ENCODE measurements at places on chromosomes 4 and X.

DNA sequence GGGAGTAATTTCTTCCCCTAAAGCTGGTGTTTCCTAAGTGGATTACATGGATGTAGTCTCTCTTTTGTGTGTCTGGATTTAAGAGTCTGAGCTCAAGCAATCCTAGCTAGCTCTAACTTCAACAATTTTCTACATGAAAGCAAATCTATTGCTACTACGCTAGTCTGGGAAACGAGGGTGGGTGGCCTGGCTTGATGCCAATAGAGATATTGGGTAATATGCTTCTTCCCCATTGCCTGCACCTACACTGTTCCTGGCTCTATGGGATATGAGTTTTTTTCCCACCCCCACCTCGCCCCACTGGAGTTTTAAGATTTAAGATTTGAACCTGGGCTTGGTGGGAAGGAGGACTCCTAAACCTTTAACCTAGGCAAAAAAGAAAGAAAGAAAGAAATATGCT lies 158.8 kb downstream of the RBM46 start:
- no peak for DNase-seq

DNA sequence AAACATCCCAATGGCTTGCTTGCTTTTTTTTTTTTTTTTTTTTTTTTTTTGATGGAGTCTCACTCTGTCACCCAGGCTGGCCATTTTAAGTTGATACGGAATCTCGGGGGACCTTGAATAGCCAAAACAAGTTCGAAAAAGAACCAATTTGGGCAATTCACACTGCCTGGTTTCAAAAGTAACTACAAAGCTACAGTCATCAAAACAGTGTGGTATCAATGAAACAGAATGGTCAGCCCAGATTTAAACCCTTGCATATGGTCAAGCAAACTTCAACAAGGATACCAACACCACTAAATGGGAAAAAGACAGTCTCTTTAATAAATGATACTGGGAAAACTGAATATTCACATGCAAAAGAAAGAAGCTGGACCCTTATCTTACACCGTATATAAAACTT lies 41.8 kb downstream of the BRCC3 start:
- no peak for DNase-seq

- DNase-seq: no peak
These were observed 122.5 kb downstream of the UCHL1 start for GRCh38 chr4:41379230-41379629.

GRCh38 chrX:150688911-150689451 lies 4.2 kb upstream of the MTMR1 start:
- DNase-seq: no peak

- no peak for DNase-seq
These were observed 31.9 kb downstream of the EGF start for GRCh38 chr4:109944591-109944990.

DNA sequence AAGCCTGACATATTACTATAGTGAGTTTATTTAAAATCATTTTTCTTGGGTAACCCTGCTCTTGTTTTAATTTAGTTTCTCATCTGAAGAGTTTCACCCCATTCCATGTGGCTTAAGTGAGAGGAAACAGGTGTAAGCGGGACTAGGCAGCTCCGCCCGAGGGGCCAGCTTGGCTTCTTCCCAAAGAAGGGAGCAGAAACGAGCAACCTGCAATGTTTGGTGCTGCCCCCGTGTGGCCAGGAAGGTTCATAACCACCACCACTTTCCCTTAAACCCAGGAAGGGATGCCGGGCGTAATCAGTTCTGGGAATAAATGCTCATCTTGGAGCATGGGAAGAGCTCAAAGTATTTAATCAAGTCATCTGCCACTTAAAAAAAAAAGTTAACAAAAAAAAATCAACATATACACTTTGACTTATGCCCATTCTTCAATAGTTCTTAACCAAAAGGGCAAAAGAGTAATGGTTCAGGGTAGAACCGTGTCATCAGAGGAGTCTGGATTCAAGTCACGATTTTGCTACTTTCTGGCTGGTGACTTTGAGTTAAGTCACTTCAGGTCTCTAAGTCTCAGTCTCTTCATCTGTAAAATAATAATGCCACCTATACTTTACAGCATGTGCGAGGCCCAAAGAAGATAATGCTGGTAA lies 147.9 kb downstream of the NSUN7 start:
- peak; percentile 94 for DNase-seq

DNA sequence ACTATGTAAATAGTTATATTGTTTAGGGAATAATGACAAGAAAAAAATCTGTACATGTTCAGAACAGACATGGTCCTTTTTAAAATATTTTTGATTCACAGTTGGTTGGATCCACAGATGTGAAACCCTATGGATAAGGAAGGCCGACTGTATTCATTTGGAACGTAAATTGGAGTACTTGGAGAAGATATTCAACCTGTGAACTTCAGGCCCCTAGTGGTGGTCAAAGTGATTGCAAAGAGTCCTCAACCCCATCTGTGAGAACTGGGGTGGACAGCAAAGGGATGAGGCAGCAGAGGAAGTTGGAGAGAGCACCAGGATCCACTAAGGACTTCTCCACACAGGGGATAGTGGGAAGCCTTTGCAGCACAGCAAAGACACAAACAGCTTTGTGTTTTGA lies 6.2 kb upstream of the CXCL13 start:
- no peak for DNase-seq

DNA sequence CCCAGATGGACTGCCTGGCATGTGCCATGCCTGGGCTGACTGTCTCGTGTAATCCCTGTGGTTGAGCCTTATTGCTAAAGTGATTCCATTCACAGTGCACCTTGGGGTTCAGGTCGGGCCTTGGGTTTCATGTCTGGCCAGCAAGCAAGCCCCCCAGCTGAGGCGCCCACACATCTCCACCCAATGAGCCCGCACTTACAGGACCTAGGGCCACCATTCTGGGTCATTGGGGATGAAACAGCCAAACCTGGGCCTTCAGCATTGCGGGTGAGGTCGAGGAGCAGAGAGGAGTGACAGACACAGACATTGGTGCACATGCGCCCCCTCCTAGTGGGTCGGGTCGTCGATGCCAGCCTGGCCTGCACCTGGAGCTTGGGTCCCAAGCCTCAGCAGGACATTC lies 21.3 kb upstream of the WFS1 start:
- no peak for DNase-seq

- no peak for DNase-seq
These were observed 248.0 kb upstream of the KCNIP4 start for GRCh38 chr4:22196551-22196950.
